Fibroblast of skin of right biceps (primary cell): ENCODE measurements at places on chromosomes 3 and 15.

DNA sequence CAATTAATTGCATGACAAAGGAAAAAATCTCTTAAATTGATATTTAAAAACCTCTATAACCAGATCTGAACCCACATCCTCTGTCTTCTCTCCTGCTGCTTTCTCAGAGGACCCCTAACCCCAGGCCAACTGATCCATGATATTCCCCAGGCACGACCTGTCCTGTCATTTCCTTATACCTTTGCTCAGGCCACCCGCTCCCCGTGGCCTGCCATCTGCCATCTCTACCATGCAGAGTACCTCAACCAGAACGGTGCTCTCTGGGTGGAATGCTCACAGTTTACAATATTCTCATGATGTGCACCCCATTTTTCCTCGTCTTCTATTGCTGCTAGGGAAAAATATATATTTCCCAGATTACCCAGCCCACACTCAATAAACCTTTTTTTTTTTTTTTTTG, 57.7 kb downstream of the ARHGEF3 start:
- no peak for DNase-seq

DNA sequence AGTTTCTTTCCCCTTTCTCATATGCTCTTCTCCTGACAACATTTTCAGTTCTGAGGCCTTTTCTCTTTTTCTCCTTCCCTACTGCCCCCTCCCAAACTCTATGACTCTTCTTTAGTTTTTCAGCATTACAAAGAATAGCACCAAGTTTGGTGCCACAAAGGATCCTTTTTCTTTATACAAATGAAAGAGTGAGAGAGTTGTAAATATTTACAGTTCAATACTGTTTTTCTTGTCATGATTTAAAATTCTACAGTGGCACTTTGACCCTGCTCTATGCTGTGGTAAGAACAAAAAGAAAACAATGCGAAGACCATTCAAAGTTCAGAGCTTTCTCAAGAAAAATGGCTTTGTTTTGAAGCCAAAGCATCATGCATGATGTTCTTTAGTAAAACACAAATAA, 667.9 kb upstream of the SGO1 start:
- no peak for DNase-seq

- DNase-seq = no peak
Measured at GRCh38 chr3:41356775-41357174, 157.5 kb downstream of the CTNNB1 start.

DNA sequence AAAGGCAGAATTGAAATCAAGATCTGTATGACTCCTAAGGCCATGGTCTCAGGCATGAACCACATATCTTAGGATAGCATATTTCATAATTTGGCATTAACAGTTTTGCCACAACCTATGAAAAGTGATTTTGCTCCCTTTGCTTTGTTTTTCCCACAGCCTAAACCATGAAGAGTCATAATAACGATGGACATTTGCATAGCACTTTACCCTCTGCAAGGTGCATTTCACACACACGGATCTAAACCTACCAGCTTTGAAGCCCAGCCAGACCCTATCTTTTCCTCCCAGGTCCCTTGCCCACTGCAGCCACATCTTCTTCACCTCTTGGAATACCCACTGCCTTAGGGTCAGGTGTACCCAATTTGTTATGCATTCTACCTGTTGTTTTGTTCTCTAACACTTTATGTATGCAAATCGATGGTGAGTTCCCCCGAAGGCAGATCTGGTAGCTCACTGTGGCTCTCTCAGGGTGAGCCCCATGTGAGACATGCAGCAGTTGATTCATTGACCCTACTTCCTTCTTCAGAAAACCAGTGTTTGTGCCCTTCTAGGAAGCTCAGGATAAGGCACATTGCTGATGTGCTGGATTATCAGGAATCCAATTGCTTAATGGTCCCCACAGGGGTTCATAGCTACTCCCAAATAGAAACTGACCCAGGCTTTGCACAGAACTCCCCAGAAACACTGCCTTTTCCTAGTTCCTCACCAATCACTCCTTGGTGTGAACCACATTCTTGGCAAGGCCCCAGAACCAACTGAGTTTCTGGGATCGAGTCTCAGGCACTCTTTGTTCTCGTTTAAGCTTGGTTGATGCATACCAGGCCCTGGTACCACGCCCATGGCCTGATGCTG, 8.7 kb downstream of the ARHGAP31 start:
- DNase-seq = peak; percentile 61

DNA sequence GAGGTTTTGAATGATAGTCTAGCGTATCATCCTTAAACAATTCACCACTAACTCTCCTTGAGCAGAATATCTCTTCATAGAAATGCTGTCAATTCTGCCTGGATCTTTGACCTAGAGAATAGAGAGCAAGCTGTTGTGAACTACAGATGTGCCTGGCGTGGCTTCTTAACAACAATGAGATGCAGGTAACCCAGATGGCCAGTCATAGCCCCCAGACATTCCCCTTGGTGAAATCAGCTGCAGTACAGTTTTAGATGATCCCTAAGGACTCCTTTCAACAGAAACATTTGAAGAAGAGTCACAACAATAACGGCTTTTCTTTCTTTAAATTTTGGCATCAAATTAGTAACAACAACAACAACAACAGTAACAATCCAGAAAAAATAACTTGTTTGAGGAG, 1041.3 kb downstream of the ROBO1 start:
- no peak for DNase-seq

DNA sequence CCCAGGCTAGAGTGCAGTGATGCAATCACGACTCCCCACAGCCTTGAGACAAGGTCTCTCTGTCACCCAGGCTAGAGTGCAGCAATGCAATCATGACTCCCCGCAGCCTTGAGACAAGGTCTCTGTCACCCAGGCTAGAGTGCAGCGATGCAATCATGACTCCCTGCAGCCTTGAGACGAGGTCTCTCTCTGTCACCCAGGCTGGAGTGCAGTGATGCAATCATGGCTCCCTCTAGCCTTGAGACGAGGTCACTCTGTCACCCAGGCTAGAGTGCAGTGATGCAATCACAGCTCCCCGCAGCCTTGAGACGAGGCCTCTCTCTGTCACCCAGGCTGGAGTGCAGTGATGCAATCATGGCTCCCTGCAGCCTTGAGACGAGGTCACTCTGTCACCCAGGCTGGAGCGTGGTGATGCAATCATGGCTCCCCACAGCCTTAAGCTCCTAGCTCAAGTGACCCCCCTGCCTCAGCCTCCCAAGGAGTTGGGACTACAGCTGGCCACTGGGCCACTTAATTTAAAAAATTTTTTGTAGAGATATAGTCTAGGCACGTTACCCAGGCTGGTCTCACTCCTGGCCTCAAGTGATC, 26.1 kb downstream of the TFRC start:
- DNase-seq = no peak
